ENCODE measurements at places on chromosomes 5 and 9. TPM values are rescaled to one million over a fixed set of nuclear protein-coding genes. Genes with fewer than 3 reads are reported as not detected.

- H3K27me3 ChIP-seq, result peaks cover 10% of the 10 kb centered on the region
- H3K36me3 ChIP-seq, result no peaks in the 10 kb centered on the region
- no peak overlapping the region for H3K27ac ChIP-seq
- DNase-seq, result no peak
- H3K4me1 ChIP-seq, result no peaks in the 10 kb centered on the region
- H3K4me3 ChIP-seq, result no peak overlapping the region
Observed at GRCh38 chr9:113715086-113715485, 161.0 kb upstream of the ZNF618 start.

The STKLD1 gene
- total RNA-seq, result 0.87 TPM

DNA sequence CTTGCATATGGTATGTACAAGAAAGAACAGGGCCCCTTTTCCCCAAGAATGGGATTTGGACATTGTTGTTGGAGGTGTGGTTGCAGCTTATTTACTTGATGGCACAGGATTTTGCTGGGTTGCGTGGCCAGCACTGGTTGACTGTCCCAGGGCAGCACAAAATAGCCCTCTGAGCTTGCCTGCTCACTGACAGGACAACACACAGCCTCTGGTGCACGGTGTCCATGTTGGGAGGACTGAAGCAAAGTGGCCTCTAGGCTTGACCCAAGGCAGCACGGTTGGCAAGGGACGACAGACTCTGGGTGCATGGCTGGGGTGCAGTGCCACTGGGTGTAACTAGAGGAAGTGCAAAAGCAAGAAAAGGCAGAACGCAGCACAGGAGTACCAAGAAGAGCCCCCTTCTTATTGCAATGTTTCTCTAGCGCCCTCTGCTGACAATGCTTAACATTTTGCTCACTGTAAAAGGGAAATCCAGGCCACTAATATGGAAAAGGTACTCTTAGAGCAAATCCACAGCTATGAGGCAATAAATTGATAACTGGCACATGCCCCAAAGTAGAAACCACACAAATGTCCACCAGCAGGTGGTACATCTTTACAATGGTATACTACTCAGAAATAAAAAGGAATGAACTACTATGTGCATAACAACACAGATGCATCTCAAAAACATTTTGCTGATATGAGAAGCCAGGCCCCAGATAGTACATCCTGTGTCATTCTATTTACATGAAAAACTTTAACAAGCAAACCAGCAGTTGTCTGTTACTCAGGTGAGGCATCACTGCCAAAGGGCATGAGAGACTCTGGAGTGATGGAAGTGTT, 47.4 kb upstream of the BARX1 start:
- H3K4me3 ChIP-seq, result no peak overlapping the region
- peaks cover 3% of the 10 kb centered on the region for H3K27me3 ChIP-seq
- H3K27ac ChIP-seq, result no peak overlapping the region
- no peaks in the 10 kb centered on the region for H3K4me1 ChIP-seq

DNA sequence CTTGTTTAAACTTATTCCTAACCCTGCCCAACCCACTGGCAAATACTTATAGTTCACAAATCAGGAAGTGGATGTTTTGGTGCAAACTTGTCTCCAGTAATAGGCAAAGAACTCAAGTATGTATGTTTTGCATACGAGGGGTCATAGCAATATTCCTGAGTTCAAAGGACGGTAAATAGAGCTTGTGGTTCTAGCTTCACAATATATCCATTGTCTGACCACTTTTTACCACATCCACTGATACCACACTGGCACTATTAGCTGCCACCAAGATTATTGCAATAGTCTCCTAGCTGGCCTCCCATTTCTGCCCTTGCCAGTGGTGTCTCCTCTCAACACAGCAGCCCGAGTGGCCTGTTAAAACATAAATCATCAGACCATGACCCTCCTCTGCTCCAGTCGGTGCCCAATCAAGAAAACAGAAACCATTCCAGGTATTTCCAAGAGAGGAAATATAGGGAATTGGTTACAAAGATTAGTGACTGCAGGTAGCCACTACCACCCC, 17.0 kb downstream of the GRXCR2 start:
- H3K36me3 ChIP-seq, result no peaks in the 10 kb centered on the region
- peaks cover 9% of the 10 kb centered on the region for H3K4me1 ChIP-seq
- DNase-seq, result no peak
- peaks cover 14% of the 10 kb centered on the region for H3K27me3 ChIP-seq

DNA sequence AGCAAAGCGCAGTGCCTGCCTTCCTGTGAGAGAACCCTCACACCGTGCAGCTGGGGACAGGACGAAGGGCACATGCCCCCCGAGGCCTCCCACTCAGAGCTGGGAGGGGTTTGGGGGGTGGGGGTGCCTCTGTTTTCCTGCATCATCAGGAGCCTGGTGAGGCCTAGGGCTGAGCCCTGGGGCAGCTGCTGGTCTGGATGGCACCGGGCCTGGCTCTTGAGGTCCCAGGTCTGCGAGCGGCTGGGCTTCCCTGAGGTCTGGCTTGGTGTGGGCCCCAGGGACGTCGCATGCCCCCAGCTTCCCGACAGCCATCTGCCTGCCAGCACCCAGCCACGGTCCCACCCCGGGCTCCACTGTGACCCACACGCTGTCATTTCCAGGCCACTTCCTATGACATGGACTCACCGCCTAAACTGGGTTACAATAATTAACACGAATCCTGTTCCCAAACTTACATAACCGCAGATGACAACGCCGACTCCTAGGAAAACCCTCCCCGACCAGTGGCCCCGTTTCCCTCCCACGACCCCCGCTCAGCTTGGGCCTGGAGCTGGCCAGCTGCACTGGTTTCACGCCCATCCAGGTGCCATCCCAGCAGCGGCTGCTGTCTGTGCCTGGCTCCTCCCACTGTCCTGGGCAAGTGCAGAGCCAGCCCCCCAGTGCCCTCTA, 8.7 kb downstream of the NACC2 start:
- H3K36me3 ChIP-seq, result no peaks in the 10 kb centered on the region
- DNase-seq, result no peak
- H3K4me1 ChIP-seq, result no peaks in the 10 kb centered on the region
- peaks cover 2% of the 10 kb centered on the region for H3K27me3 ChIP-seq

The FAM78A gene
- 55.3 TPM for total RNA-seq

The PAEP gene
- total RNA-seq, result not detected

The GABRA1 gene
- not detected for total RNA-seq

The IFNA2 gene
- not detected for total RNA-seq
